ENCODE measurements at places on chromosomes 6 and 20.

DNA sequence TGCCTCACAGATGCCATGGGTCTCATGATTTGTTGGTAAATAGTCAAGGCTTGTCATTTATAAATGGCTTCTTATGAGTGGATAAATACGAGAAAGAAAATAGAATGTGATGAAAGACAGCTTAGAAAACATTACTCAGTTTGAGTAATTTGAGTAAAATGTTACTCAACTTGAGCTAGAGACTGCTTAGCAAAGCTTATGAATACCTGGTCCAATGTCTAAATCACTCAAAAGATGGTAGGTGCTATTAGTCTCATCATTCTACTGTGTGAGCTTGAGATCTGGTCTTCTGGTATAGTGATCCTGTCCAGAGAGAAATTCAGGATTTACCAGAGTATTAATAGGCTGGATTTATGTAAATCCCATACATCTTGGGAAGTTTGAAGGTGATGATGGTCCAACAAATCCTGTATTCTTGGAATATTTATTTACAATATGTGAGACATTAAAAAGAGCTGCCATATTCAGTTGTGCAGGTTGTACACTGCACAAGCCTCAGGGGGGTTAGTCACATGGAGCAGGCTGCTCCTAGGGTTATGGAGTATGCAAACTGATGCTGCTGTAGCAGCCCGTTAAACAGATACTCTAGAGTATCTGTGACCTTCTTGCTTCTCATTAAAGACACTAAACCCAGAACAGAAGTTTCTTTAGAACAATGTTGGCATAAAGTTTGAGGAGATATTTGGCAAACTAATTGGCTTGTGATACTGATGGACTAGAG lies 112.9 kb downstream of the RCAN2 start:
- DNase-seq: no peak

- peak; percentile 59 for DNase-seq
Measured at GRCh38 chr6:111709615-111710398, 104.1 kb upstream of the TRAF3IP2 start.

DNA sequence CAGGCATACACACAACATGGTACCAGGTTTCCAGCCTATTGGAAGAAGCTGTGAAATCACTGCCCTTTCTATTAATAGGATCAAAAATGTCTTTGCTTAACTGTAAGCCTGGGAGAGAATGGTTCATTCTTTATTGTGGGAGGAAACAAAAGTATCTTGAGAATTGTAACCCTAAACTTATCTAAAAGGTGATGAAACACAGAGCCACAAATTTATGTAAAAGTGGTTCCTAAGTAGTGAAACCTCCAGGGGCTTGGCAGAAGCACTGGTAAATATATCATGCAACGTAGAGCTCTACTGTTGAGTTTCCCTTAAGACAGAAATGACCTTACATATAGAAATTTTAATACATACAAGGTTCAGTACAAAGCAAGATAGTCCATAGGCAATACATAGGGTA lies 17.2 kb upstream of the NOX3 start:
- no peak for DNase-seq

GRCh38 chr20:36624944-36625324 lies 19.4 kb downstream of the RAB5IF start:
- no peak for DNase-seq

- DNase-seq: no peak
Measured at GRCh38 chr6:43290905-43291355, 7.1 kb upstream of the SLC22A7 start.

GRCh38 chr20:50267041-50267865 lies 76.6 kb downstream of the CEBPB start:
- DNase-seq: peak; percentile 91

GRCh38 chr6:87029711-87030314 lies 65.1 kb downstream of the CGA start:
- no peak for DNase-seq
